Ovary (tissue), 10 donors: ENCODE measurements at places on chromosomes 6 and 20. TPM values are rescaled to one million over a fixed set of nuclear protein-coding genes. Genes with fewer than 3 reads are reported as not detected.

Gene COL19A1
- not detected for total RNA-seq

Gene TMC2
- not detected for total RNA-seq

Gene CCN5
- 296 TPM for total RNA-seq

Gene MTCH1
- 127 TPM for total RNA-seq

Gene MAFB
- 7.9 TPM for total RNA-seq

Gene COL20A1
- not detected for total RNA-seq

Gene FLRT3
- 6.7 TPM for total RNA-seq

Gene GABRR1
- not detected for total RNA-seq

Gene TREM2
- 2.6 TPM for total RNA-seq

Gene PTPRK
- total RNA-seq = 50.7 TPM

Gene PSORS1C2
- not detected for total RNA-seq

Gene RBM39
- total RNA-seq = 369 TPM

Gene GJE1
- not detected for total RNA-seq

Gene MAD2L1BP
- total RNA-seq = 11.9 TPM
